ENCODE measurements at places on chromosomes 12 and 14.

- no peak for DNase-seq
Observed at GRCh38 chr12:57545809-57546437, 1.1 kb downstream of the DCTN2 start.

DNA sequence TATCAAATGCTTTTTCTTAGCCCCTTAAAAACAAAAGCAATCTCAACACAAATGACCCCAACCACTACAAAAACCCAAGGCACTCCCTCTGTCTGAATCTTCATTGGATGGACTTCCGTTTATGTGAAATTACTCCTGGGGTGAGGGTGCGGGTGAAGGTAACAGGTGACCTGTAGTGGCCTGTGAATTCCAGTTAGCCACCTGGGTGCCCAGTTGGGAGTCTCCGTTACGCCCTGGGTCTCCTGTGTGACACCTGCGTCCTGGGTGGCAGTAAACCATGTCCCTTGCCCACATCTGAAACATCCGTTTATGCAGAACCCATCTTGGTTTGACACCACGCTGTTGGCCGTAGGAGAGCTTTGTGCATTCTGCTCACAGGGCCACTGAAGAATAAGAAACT, 62.6 kb downstream of the CCDC92 start:
- DNase-seq: no peak

GRCh38 chr14:21268617-21269251, 508 bp downstream of the HNRNPC start:
- peak; percentile 87 for DNase-seq

DNA sequence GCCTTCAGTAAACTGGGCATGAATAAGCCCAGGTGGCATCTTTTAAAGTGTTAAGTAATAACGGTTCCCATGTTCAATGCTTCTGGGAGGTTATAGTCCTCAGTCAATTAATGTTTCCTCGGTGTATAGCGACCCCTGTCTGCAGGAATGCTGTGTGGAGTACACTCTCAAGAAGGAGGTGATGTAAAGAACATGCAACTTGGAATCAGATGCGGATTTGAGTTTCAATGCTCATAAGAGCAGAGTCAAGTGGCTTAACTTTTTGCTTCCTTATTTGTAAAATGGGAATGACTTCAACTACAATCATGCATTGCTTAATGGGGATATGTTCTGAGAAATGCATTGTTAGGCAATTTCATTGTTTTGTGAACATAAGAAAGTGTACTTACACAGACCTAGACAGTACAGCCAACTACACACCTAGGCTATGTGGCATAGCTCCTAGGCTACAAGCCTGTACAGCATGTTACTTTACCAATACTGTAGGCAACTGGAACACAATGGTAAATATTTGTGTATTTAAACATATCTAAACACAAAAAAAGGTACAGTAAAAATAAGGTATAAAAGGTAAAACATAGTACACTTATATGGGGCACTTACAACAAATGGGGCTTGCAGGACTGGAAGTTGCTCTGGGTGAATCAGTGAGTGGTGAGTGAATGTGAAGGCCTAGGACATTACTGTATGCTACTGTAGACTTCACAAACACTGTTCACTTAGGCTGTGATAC, 6.7 kb upstream of the MRPS35 start:
- peak; percentile 91 for DNase-seq

DNA sequence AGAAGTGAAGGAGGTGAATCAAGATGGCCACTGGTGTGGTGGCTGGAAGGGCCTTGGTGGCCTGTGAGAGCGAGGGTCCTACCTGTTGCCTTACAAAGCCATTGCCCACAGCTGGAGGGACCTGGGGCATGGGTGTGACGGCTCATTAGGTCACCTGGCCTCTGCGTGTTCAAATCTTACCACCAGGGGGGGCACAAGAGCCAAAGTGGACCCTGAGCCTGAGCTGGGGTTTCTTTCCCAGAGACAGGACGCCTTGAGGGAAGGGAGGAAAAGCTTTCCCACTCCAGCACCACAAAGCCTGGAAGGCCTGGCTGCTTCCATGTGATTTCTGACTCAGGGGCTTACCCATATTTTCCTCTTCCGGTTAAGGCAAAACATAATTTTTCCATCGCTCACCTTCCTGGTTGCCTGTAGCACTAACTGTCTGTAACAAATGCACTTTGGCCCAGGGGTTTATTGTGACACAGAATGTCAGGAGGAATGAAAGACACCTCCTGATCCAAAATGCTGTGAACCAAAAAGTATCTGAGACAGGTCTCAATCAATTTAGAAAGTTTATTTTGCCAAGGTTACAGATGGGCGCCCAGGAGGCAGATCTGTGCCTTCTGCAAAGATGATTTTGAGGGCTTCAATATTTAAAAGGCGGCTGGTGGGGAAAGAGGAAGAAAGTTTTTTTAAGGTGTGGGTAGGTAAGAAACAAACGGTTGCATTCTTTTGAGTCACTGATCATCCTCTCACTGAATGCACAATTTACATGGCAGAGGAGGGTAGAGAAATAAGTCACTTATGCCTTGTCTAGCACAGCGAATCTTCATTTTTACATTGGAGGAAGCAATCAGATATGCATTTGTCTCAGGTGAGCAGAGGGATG, 4.3 kb upstream of the CD9 start:
- peak; percentile 82 for DNase-seq

Data from hematopoietic multipotent progenitor cell treated with erythropoietin and hydrocortisone succinate and interleukin-3 and kit ligand, for 6 days (in vitro differentiated cells).